Stimulated activated CD8-positive, alpha-beta memory T cell treated with anti-CD3 and anti-CD28 coated beads, Interleukin-15, amount 100 ng/mL, for 1 hour (primary cell): ENCODE measurements at places on chromosomes 3 and 15.
A peak's percentile ranks its signal among the peaks of the same experiment; 100 is the strongest.

DNA sequence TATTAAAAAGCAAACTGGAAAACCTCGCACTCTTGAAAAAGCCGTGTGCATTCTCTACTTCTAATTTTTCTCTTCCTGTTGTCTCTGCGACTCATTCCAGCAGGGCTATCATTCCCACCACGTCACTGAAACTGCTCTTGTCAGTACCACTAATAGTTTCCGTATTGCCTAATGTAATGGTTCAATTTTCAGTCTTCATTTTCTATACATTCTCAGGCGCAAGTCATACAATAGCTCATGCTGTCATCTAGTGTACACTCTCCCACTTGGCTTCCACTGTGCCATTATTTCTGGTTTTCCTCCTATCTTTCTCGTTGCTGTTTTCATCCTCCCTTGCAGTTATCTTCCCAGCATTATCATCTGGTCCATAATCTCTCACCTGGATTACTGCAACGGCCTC lies 160.2 kb downstream of the SPATA16 start:
- DNase-seq = no peak

DNA sequence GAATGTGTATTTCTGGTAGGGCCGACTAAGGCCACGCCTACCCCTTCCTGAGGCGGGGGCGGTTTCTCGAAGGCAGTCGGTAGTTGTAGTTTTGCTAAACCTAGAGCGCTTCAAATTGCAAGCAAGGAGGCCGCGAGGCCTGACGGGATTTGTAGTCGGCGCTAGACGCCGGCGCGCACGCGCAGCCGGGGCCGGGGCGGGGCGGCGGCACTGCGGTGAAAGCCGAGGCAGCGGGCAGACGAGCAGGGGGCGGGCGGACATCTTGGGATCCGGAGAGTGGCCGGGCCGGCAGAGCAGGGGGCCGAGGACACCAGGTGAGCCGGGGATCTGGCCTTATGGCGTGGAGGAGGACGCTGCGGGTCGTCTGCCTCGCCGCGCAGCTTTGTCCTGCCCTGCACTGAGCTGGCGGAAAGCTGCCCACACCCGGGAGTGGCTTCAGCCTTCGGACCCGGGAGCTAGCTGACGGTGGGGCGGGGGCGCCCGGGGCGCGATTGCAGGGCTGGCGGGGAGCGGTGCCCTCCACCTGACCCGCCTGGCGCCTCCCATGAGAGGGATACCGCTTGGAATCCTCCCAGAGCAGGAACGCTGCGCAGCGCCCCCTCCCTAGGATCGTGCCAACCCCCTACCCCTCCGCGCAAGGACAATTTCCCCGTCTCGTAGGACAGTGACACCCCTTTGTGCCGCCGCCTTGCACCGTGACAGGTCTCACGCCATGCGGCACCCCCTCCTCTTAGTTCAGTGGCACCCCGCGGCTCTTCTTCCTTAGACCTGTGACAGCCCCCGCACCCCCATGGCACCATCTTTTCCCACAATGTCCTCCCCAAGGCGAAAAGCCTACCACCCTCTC lies at the start of gene AP2M1:
Gene AP2M1, plus strand, starts transcription at position 210 of the 847 bp plus-strand sequence. CDS start 2,139 bp downstream, outside the sequence.
- peak; percentile 94 for DNase-seq

DNA sequence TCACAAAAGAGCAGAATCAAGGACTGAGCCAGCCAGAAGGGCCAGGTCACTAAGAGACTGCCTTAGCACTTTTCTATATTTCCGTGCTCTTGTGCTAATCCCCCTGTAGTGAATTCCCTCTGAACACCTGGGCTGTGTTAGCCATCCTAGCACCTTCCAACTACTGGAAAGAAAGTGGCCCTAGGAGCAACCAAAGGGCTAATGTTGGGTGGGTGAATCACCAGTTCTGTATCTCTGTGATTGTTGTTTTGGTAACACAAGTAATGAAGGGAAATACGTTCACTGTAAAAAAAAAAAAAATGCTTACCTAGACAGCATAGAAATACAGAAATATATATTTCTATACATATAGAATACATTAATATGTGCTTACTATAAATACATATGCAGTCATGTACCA lies 43.9 kb downstream of the PXYLP1 start:
- no peak for DNase-seq

DNA sequence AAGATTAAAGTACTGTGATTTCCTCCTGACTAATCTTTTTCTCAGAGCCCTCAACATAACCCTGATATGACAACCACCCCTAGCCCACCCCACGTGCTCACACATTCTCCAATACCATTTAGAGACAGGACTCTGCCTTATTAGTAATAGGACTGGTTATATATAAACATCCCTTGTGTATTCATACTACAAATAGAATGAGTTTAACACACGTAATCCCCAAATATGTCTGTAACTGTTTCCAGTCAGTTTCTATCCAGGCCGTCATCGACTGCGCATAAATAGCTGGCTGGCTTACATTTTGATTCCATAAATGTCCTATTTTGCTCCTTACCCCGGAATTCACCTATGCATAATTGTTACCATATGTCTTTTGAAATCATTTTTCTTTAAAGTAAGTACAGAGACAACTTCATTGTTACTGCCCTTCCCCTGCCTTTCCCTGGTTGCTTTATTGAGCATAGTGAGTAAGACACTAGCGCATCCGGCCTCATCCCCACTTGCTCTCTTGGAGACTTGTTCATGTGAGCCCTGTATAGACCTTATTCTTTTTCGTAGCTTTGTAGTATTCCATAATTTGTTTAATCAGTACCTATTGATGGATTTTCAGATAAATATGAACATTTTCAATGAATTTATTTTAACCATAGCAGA lies 3.5 kb upstream of the P2RY14 start:
- no peak for DNase-seq

DNA sequence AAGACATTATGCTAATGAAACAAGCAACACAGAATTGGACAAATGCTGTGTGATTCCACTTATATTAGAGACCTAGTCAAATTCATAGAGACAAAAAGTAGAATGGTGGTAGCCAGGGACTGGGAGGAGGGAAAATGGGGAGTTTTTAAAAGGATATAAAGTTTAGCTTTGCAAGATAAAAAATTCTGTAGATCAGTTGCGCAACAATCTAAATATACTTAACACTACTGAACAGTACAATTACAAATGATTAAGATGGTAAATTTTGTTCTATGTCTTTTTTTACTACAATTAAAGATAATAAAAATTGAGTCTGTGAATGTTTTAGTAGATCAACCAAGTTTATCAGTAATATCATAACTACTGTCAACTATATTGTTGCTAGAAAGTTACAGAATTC lies 340.1 kb upstream of the PDZRN3 start:
- DNase-seq = no peak

DNA sequence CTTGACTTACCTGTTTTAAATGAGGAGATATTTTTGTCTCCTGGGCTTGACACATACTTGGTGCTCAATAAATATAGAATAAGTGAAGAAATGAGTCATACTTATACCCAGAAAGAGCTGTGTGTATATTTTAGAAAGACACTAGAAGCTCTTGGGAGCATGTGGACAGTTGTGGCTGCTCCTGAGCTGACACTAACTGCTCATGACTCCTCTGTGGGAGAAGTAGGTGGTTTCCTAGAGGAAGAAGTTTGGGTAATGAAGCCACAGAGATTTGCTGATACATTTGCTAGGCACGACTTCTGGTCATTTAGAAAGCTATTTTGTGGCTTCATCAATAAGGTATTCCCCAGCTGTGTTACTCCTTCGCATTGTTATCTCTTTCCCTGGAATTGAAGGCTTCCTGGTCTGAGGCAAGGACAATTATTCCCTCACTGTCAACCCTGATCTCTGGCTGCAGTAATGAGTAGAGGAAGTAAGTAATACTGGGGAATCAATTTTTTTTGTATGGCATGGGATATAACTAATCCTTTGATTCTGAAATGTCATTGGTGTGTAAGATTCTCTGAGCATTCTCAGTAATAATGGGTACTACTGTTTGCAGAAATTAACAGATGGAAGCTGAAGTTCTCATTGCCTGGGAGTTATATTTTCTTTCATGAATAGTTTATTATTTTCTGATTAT lies 79.6 kb upstream of the DCBLD2 start:
- DNase-seq = no peak

- DNase-seq = no peak
Measured at GRCh38 chr15:37793851-37794250, 140.6 kb upstream of the TMCO5A start.

DNA sequence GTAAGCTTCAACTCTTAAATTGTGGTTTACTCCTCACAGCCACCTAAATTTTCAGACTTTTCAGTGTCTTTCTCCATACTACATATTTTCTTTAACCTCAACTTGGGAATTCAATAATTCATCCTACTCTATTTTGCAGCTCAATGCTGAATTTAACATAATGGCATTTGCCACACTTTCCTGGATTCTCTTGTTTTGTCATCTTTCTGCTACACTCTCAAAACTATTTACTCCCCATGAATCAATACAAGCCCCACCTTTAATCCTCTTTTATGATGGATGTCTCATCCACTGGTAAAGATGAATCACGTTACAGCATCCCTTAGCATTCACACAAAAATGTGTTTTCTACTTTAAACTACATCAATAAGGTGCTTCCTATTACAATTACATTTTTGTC lies 19.6 kb upstream of the CHMP2B start:
- DNase-seq = no peak

DNA sequence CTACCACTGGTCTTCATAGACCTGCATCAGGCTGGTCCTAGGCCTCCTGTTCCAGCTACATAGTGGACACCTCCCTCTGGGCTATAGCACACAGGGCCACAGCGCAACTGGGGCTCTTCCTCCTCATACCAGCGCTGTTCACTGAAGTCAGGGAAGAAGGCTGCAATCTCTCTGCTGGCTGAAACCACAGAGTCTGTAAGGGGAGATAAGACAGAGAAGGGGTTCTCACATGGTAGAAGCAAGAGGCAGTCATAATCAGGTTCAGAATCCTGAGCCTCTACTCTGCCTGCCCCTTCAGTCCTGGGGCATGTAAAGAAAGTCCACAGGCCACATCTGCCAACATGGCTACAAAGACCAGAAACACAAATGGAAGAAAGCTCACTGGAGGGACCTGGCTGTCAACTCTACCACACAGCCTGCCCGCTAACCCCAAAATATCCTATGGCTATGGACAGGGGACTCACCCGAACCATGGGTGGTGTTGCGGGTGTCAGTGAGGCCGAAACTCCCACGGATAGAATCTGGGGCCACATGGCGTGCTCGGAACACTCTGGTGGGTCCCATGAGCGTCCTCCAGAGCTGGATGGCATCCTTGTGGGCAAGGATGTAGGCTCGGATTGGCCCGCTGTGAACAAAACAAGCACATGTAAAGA lies 38.7 kb downstream of the SPINK8 start:
- no peak for DNase-seq

GRCh38 chr3:10553591-10554235 lies 48.3 kb upstream of the ATP2B2 start:
- DNase-seq = no peak

DNA sequence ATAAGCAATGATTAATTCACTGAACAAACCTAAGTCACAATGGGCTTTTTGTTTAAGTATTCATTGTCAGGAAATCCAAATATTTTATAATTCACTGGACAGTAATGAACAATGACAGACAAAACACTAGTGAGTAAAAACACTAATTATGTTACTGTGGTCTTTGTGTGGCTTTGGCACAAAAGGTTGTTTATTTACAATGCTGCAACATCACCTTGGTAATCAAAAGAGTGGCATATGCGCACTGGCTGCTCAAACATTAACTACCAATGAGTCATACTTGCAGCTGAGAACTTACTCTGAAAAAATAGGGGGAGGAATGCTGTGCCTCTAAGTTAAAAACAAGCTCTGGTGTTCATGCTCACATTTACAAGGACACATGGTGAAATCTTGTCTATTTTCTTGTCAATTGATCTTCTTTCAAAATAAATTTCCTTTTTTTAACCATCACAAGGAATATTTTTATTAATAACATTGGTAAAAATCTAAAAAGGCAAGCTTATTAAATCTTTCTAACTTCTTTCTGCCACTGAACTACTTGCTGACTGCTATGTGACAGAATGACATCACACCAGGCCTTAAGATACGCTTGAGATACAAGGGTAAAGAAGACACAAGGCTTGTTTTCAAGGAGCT lies 85.2 kb upstream of the PPIB start:
- no peak for DNase-seq

GRCh38 chr15:29784413-29784812 lies 37.9 kb downstream of the TJP1 start:
- no peak for DNase-seq

DNA sequence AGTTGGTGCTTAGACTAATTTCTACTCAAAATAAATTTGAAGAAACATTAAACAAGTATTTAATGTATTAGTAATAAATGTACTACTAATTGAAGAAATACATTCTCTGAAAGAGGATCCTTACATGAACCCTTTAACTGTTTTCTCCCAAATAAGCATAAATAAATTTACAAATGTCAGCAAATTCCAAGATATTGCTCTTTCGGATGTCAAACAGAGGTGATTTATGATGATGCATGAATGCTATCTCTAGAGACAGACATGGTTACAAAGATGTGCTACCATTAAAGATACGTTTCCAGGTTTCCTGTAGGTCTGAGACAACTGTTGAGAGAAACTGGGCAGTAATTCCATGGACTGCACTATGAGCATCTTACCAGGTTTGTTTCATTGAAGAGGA lies 629 bp downstream of the GABRR3 start:
- no peak for DNase-seq

- DNase-seq = peak; percentile 60
Measured at GRCh38 chr3:46629551-46630517, 17.5 kb downstream of the FAM240A start.

DNA sequence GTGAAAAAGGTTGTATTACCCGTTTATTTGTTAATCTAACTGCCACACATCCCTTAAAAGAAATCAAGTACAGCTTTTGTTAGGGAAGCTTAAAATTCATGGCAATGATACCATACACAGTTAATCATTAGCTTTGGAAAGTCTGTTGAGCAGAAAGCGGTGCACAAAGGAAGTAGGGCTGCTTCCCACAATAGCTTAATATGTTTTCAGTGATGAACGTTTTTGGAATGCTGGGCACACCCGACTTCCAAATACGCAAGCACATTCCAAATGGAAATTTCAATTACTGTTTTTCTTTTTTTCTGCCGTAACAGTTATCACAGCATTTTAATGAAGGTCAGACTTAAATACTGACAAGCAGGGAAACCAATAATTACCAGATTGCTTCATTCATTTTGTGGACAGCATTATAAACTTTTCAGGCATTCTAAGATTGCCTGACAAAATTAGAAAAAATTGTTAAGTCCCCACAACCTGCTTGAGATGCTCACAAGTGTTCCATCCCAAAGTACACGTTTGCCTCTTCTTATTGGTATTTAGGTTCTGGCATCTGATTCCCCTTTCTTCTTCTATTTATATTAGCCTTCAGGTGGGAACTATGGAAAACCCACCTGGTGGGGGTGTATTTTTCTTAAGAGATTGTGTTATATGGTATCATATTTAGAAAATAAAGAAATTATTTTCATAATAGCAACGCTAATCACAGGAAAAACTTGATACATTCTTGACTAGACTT lies 1.1 kb upstream of the ECT2 start:
- no peak for DNase-seq
